Thoracic aorta (tissue), 2 donors: ENCODE measurements at places on chromosomes 7 and 10. TPM values are rescaled to one million over a fixed set of nuclear protein-coding genes. Genes with fewer than 3 reads are reported as not detected.

- no peak for DNase-seq
These were observed 133.8 kb downstream of the WNT2 start for GRCh38 chr7:117188949-117189592.

- no peak for DNase-seq
These were observed 46.3 kb downstream of the HTRA1 start for GRCh38 chr10:122507616-122508015.

GRCh38 chr10:125415006-125415633 lies 254.8 kb upstream of the CTBP2 start:
- no peak for DNase-seq

DNA sequence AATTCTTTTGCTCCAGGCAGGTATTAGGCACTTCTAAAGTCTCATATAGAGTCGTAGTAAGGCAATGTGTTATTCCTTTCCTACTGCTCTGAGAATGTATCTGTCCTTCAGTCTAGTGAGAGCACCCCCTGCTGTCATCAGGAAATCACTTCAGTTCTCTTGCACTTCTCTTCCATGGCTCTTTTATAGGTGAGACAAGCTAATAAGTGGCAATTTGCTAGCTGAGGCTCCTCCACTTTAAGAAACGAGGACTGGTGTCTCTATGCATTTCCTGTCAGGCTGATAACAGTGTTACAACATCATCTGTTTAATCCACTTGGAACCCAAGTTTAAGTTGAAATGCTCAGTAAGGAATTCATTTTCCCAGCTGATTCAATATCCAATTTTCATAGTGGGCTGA lies 350.6 kb downstream of the TFEC start:
- DNase-seq: no peak

DNA sequence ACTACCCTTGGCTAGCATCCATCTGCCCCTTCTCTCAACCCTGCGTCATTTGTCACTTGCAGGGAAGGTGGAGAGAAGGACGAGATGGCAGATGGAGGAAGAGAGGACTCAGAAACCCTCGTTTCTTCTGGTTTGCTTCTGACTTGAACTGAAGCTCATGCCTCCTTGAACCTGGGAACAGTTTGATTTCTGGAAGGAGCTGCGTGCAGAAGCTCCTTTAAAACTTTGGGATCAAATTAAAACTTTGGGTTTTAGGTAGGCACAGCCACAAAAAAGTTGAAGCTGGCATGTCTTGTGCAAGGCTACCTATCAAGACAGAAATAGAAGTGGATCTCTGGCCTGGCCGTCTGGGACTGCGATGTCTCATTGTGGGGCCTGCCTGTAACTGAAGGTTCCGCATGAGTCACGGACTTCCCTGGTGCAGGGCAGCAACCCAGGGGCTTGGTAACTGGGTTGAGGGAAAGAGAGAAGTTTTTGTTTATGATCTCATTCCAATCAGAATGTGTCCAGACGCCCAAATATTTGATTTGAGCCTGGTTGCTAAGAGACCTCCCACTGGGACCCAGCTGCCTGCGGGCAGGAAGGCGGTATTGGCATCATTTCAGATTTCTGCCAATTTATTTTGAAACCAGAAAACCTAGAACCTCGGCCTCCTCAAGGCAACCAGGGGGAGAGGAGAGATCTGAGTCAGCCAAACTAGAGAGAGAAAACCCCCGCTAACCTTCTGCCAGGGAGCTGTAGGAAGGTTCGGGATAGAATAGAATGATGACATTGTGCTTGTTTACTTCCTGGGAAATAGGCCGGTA lies 15.8 kb upstream of the CAMK1D start:
- peak; percentile 87 for DNase-seq

GRCh38 chr10:23585666-23586065 lies 146.8 kb downstream of the OTUD1 start:
- no peak for DNase-seq

GRCh38 chr10:120423431-120424197 lies 33.4 kb upstream of the PLPP4 start:
- no peak for DNase-seq

- DNase-seq: no peak
These were observed 79.0 kb upstream of the SCIN start for GRCh38 chr7:12491526-12491925.

- DNase-seq: no peak
These were observed 173.0 kb downstream of the PKD1L1 start for GRCh38 chr7:47775238-47775637.

DNA sequence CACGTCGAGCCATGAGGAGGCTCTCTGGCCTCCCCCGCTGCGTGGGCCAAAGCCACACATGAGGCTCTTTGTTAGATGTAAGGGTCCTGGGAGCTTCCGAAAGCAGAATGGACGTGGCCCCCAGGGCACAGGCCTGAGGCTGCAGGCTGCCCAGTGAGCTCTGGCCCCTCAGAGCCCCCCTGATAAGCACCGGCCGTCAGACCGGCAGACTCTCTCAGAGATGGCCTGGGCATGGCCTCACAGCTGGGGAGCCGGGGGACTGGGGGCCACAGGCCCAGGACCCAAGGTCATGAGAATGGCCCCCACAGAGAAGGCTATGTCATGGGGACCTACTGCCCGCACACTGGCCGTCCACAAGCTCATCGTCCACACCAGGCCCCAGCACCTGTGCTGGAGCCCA lies 31.7 kb upstream of the ADGRA1 start:
- no peak for DNase-seq

- DNase-seq: no peak
These were observed 90.4 kb downstream of the PHTF2 start for GRCh38 chr7:77888998-77889397.

DNA sequence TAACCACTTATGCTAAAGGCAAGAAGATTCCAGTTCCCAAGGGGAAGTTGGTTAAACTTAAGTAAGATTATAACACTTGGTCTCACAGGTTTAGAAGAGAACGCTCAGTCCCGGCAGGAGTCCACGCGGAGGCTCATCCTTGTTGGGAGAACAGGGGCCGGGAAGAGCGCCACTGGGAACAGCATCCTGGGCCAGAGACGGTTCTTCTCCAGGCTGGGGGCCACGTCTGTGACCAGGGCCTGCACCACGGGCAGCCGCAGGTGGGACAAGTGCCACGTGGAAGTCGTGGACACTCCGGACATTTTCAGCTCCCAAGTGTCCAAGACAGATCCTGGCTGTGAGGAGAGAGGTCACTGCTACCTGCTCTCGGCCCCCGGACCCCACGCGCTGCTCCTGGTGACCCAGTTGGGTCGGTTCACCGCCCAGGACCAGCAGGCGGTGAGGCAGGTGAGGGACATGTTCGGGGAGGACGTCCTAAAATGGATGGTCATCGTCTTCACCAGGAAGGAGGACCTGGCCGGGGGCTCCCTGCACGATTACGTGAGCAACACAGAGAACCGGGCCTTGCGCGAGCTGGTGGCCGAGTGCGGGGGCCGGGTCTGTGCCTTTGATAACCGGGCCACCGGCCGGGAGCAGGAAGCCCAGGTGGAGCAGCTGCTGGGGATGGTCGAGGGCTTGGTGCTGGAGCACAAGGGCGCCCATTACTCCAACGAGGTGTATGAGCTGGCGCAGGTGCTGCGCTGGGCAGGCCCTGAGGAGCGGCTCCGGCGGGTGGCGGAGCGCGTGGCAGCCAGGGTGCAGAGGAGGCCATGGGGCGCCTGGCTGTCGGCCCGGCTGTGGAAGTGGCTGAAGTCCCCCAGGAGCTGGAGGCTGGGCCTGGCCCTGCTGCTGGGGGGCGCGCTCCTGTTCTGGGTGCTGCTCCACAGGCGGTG lies 3.8 kb downstream of the GIMAP1 start:
- DNase-seq: no peak

GRCh38 chr7:130793855-130794618 lies 60.0 kb upstream of the KLF14 start:
- DNase-seq: no peak

- DNase-seq: no peak
These were observed 43.9 kb downstream of the HIP1 start for GRCh38 chr7:75694638-75695399.

- no peak for DNase-seq
These were observed 12.7 kb downstream of the PPIF start for GRCh38 chr10:79359816-79360498.

GRCh38 chr7:47347346-47347745 lies 234.6 kb downstream of the TNS3 start:
- DNase-seq: no peak

- no peak for DNase-seq
These were observed 59.6 kb upstream of the MKX start for GRCh38 chr10:27805180-27805579.

DNA sequence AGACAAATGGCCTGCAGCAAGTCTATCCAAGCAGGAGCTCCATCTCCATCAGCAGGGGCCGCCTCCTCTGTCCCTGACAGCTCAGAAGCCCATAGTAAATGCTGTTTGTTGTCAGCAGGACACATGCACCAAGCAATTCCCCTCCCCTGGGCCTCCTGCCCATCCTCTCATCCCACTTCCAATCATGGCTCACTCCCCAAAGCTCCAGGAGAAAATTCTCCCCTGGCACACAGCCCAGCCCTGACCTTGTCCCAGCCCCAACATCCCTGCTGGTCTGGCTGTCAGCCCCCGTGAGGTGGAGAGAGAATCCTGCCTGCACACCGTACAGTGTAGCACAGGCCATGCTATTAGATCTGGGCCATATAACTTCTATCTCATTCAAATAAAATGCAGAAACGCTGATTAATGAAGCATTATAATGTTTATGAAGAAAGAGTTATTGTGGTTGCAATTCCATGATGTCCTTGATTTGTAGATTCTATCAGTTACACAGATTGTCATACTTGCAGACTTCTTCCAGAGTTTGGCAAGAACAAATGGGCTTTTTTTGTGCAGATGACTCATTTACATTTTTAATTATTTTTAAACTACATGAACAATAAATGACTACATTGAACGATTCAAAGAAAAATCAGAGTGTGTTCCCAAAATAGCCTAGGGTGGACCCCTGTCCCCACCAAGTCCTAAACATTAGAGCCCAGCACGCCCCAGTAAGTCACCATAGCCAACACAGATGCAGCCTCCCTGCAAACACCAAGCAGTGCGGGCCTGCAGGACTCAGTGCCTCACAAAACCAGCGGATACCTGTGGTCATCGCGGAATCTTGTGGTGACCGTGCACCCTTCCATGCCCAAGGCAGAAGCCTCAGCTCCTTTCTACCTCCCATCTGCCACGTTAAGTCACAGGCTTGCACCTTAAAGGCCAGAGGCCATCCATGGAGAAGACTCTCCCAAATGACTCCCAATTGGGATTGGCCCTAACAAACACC lies 70.1 kb downstream of the COBL start:
- no peak for DNase-seq

- no peak for DNase-seq
These were observed 41.7 kb downstream of the C10orf90 start for GRCh38 chr10:126628746-126629145.

- DNase-seq: no peak
These were observed 327.1 kb downstream of the GFRA1 start for GRCh38 chr10:115945701-115946445.

GRCh38 chr10:118832241-118832651 lies 77.5 kb upstream of the CACUL1 start:
- DNase-seq: no peak

DNA sequence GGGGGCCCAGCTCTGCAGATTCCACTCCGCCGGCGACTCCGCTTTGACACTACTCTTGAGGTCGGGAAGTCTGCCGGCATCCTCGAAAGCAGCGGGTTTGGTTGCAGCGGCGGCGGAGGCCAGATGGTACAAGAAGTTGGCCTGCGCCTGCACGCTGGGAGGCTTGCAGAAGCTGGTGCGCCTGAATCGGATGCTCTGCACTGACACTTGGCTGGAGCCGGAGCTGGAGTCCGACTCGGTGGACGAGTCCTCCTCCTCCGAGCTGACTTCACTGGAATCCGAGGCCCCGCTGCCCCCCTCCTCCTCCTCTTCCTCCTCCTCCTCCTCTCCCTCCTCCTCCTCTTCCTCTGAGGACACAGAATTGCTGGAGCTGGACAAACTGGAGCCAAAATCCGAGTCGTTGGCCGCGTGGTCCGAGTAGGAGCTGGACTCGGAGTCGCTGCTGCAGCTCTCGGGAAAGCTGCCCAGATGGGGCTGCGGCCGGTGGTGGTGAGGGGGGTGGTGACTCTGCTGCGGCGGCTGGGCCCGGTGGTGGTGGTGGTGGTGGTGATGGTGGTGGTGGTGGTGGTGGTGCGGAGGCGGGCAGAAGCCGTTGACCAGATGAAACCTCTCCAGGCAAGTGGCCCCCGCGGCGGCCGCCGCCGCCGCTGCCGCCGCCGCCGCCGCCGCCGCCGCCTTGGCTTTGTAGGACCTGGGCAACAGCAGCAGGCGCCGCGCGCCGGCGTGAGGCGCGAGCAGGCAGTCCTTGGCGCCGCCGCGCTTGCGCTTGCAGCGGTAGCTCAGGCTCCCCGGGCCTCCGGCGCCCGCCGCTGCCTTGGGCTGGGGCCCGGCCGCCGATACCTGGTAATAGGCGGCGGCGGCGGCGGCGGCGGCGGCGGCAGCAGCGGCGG lies 9.0 kb downstream of the SKIDA1 start:
- no peak for DNase-seq

GRCh38 chr7:42351316-42351935 lies 114.4 kb upstream of the GLI3 start:
- no peak for DNase-seq

DNA sequence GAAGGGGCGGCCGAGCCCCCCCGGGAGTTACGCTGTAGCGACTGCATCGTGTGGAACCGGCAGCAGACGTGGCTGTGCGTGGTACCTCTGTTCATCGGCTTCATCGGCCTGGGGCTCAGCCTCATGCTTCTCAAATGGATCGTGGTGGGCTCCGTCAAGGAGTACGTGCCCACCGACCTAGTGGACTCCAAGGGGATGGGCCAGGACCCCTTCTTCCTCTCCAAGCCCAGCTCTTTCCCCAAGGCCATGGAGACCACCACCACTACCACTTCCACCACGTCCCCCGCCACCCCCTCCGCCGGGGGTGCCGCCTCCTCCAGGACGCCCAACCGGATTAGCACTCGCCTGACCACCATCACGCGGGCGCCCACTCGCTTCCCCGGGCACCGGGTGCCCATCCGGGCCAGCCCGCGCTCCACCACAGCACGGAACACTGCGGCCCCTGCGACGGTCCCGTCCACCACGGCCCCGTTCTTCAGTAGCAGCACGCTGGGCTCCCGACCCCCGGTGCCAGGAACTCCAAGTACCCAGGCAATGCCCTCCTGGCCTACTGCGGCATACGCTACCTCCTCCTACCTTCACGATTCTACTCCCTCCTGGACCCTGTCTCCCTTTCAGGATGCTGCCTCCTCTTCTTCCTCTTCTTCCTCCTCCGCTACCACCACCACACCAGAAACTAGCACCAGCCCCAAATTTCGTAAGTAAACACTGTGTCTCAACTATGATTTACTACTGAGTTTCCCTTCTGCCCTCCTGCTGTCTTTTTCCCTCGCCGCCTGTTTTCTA lies 666 bp downstream of the NRG3 start:
- DNase-seq: no peak

The C10orf53 gene
- total RNA-seq: not detected

The BZW2 gene
- total RNA-seq: 40.9 TPM

The PLXNA4 gene
- 27.7 TPM for total RNA-seq

The CUZD1 gene
- not detected for total RNA-seq

The SUGCT gene
- 15.2 TPM for total RNA-seq

The TRIM50 gene
- not detected for total RNA-seq

The C7orf33 gene
- total RNA-seq: not detected

The AQP1 gene
- total RNA-seq: 1,768 TPM

The ZNF425 gene
- 3.4 TPM for total RNA-seq

The PDSS1 gene
- total RNA-seq: 5.4 TPM

The CRHR2 gene
- not detected for total RNA-seq
